ENCODE measurements at places on chromosomes 4 and X. TPM values are rescaled to one million over a fixed set of nuclear protein-coding genes. Genes with fewer than 3 reads are reported as not detected.

The LRAT gene
- under 0.01 TPM for total RNA-seq

The TMSB15B gene
- total RNA-seq, result 7.9 TPM

The RNF128 gene
- 4.8 TPM for total RNA-seq

The FGF13 gene
- 0.18 TPM for total RNA-seq

The PDE5A gene
- 567 TPM for total RNA-seq

The ADGRL3 gene
- 2.5 TPM for total RNA-seq

The MID1 gene
- 63.0 TPM for total RNA-seq

The RHOXF1 gene
- total RNA-seq, result not detected

The CENPU gene
- total RNA-seq, result 26.7 TPM

The MAGEA8 gene
- not detected for total RNA-seq

The CPLX1 gene
- total RNA-seq, result not detected

The ADAM29 gene
- not detected for total RNA-seq

The ERVMER34-1 gene
- total RNA-seq, result not detected

The MAGEA2 gene
- not detected for total RNA-seq

The MMRN1 gene
- not detected for total RNA-seq

The CYP2U1 gene
- 11.1 TPM for total RNA-seq

The ZFYVE28 gene
- 0.56 TPM for total RNA-seq

The CFP gene
- total RNA-seq, result under 0.01 TPM

The FAT4 gene
- total RNA-seq, result 37.5 TPM

The GAGE12F gene
- total RNA-seq, result not detected

The STATH gene
- total RNA-seq, result not detected

The PGRMC2 gene
- 24.4 TPM for total RNA-seq

The NXF3 gene
- not detected for total RNA-seq

The TXK gene
- total RNA-seq, result not detected

The POU3F4 gene
- total RNA-seq, result not detected

The CNKSR2 gene
- total RNA-seq, result 0.56 TPM

The NAP1L3 gene
- 5.3 TPM for total RNA-seq

The GPC3 gene
- total RNA-seq, result not detected

The HTATSF1 gene
- total RNA-seq, result 27.8 TPM

The F9 gene
- total RNA-seq, result not detected

The TEX13D gene
- total RNA-seq, result not detected

The AKAP17A gene
- 10.6 TPM for total RNA-seq

The ZMAT1 gene
- total RNA-seq, result not detected
